ENCODE measurements at places on chromosomes 5 and 9. TPM values are rescaled to one million over a fixed set of nuclear protein-coding genes. Genes with fewer than 3 reads are reported as not detected.

The CAST gene
- 342 TPM for total RNA-seq

DNA sequence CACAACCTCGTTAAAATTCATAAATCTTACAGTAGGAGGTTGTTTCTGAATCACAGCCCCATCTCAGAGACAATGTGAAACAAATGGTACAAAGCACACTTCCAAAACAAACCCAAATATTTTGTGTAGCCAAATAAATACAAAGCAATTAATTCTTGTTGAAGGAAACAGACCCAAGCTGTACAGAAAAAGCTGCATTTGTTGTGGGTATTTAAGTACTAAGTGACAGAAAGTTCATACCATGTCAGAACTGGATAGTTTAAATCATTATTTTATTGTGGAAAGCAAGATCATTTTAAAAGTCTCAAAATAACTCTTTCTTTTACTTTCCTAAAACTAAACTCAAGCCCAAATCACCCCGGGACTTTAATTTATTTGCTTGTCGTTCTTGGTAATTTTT is 570.7 kb downstream of the ELAVL2 start:
- no peak for DNase-seq
- H3K4me1 ChIP-seq = no peaks in the 10 kb centered on the region
- no peak overlapping the region for H3K4me3 ChIP-seq
- peaks cover under 1% of the 10 kb centered on the region for H3K27me3 ChIP-seq
- no peaks in the 10 kb centered on the region for H3K36me3 ChIP-seq
- H3K27ac ChIP-seq = no peak overlapping the region

DNA sequence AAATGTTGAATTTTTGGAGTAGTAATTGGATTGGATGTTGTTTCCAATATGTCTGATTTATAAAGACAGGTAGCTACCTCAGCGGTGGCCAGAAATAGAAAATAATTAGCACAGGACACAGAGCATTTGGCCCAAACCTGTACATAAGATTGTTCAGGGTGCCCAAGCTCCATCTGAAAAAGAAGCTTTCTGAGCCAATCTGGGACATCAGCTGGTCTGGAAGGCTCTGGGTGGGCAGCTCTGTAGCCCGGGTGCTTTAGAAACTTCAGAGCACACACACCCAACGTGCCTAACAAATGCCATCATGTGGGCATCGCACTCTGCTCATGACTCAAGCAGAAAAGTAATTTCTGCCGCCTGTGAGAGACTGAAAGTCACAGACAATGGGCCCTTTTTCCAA is 460.7 kb downstream of the ICE1 start:
- H3K4me3 ChIP-seq = no peak overlapping the region
- H3K27ac ChIP-seq = no peak overlapping the region
- H3K27me3 ChIP-seq = peaks cover 12% of the 10 kb centered on the region
- H3K4me1 ChIP-seq = no peaks in the 10 kb centered on the region

DNA sequence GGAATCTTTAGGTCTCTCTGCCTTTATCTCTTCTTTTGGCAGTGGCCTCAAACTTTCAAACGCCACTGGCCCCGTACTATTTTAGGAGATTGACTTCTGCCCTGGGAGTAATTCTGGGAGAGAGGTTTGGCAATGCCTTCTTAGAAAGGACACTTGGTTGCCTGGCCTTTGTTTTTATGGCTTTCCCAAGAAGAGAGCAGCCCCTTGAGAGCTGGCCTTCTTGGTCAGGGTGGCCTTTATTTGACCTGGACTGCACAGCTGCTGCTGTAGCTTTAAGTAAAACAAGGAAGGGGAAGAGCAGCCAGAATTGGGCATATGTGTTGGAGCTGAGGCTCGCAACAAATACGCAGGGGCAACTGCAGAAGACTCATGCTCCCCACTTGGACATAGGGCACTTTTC is 60.8 kb downstream of the PTPN3 start:
- no peak overlapping the region for H3K4me3 ChIP-seq
- peaks cover 11% of the 10 kb centered on the region for H3K4me1 ChIP-seq
- no peaks in the 10 kb centered on the region for H3K27me3 ChIP-seq
- DNase-seq = no peak
- H3K36me3 ChIP-seq = peaks cover 19% of the 10 kb centered on the region

The CFAP77 gene
- total RNA-seq = not detected

The GDF9 gene
- 0.94 TPM for total RNA-seq

DNA sequence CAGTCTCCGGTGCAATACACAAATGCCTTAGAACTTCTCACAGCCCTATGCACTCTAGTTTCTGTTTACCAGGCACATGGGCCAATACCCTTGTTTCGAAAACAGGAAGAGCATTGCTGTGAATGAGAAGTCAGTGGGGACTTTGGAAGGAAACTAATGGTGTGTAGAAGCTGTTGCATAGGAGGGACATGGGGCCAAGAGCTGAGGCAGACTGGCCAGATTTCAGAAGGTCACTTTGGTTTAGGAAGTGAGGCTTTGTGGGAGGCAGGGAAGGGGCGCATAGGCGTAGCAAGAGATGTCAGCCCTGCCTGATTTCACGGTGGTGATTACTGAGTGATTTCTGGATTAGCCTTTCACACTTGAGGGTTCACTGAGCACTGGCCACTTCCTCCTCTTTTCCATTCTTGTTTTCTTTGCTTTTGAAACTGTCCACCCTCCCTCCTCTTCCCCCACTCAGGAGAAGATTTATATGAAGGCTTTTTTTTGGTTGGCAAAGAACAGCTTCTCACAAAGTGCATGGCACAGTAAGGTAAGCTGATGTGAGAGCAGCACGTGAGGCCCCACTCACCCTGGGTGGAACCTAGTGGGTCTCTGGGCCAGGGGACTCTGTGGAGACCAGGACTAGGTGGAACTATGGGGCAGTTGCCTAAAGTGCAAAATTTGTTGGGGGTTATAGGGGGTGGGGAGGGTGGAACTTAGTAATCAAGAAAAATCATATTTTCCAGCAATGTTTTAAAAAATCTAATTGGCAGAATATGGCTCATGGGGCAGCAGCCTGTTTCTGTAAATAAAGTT is 6.1 kb upstream of the TMEM252 start:
- no peaks in the 10 kb centered on the region for H3K4me1 ChIP-seq
- no peak overlapping the region for H3K27ac ChIP-seq
- no peak for DNase-seq
- H3K36me3 ChIP-seq = no peaks in the 10 kb centered on the region
- no peak overlapping the region for H3K4me3 ChIP-seq

- H3K4me3 ChIP-seq = no peak overlapping the region
- no peak overlapping the region for H3K27ac ChIP-seq
- H3K4me1 ChIP-seq = no peaks in the 10 kb centered on the region
- H3K27me3 ChIP-seq = no peaks in the 10 kb centered on the region
- H3K36me3 ChIP-seq = peaks cover 4% of the 10 kb centered on the region
Observed at GRCh38 chr9:137317718-137318511, 15.8 kb upstream of the NRARP start.

DNA sequence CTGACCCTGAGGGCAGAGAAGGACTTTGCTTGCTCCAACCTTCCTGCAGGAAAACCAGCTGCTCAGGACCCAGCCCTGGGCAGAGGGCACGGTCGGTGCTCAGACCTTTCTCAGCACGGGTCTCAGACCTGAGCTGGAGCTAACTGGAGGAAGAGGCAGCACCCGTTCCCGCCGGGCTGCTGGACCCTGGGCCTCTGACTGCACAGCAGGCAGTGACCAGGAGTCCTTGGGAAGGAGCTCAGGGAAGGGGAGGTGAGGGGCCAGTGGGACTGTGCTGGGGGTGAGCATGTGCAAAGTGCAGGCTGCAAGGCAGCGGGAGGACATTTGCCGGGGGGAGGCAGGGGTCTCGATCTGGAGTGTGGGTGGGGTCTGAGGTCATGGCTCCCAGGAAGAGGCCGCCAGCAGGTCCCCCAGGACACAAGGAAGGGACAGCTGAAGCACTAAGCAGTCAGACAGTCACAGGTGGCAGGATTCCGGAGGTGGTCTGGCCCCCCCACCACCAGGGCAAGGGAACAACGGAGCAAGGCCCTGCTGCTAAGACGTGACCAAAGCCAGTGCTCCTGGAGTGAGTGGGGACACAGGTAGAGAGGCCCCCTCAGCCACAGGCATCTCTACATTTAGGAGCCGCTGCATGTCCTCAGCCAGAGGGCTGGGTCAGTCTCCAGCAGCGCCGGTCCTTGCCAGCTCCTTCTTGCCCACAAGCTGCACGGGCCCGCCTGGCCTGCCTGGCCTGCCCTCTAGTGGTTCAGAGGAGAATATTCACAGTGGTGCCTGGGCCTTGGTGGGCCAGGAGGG is 4.8 kb upstream of the DPM2 start:
- no peak overlapping the region for H3K4me3 ChIP-seq

The MSX2 gene
- total RNA-seq = 10.4 TPM

DNA sequence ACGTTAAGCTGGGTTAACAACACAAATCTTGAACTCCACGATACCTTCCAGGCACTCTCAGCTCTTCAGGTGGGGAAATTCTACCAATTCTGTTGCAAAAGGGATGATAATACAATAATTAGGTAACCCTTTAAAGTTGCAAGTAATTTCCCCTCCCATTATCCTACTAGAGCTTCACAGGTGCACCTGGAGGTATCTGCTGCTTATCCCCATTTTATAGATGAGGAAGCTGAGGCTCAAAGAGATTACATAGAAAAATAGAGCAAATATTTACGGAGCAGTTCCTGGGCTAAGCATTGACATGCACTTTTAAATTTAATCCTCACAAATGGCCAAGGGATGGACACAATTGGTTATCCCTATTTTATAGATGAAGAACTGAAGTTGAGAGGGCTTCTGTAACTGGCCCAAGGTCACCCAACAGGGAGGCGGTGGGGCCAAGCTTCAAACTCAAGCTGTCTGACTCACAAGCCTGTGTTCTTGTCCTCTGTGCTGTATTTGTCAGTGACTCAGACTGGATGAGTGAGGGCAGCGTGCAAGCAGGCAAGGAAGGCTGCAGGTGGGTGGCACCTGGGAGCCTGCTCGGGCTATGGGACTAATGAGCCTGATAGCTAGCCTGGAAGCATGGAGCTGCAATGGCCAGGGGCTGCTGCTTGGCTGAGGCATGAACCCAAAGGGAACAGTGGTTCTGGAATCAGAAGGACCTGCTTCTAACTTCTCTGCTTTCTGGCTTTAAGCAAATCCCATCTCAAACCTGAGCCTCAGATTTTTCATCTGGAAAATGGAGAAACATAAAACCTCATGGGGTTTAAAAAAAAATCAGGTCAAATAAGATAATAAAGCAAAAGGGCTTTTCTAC is 105.5 kb downstream of the PDE6A start:
- H3K36me3 ChIP-seq = peaks cover 5% of the 10 kb centered on the region
- no peaks in the 10 kb centered on the region for H3K27me3 ChIP-seq
- no peaks in the 10 kb centered on the region for H3K4me1 ChIP-seq
- H3K27ac ChIP-seq = no peak overlapping the region

The SLC34A1 gene
- 0.64 TPM for total RNA-seq

GRCh38 chr5:24642022-24642421 is 2.8 kb downstream of the CDH10 start:
- H3K4me1 ChIP-seq = no peaks in the 10 kb centered on the region
- no peak overlapping the region for H3K4me3 ChIP-seq
- no peaks in the 10 kb centered on the region for H3K36me3 ChIP-seq
- DNase-seq = peak; percentile 2
- H3K27me3 ChIP-seq = no peaks in the 10 kb centered on the region

The MCTP1 gene
- total RNA-seq = 28.4 TPM

GRCh38 chr9:93567271-93567959 is 9.0 kb upstream of the PHF2 start:
- no peaks in the 10 kb centered on the region for H3K27me3 ChIP-seq
- peaks cover 8% of the 10 kb centered on the region for H3K4me1 ChIP-seq
- no peak for DNase-seq
- peaks cover 25% of the 10 kb centered on the region for H3K36me3 ChIP-seq
- H3K27ac ChIP-seq = no peak overlapping the region
- peak overlapping the region; percentile 67 for H3K4me3 ChIP-seq

DNA sequence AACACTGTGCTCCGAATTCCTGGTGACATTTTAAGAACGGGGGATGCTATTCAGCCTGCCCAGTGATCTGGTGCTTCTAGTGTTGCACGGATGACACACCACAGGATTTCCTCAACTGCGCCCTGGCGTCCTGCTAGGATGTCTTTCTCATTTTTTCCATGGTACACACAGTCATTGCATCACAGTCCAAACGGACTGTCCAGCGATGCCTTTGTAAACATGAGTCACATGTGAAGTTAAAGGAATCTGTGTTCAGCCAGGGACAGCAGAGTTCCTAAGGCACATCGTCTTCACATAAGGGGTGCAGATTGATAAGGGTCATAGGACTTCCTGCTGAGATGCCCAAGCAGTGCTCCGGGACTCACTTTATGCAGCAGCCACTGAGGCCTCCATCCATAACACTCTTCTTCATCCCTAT is 9.3 kb upstream of the PTPN3 start:
- no peak for DNase-seq
- no peak overlapping the region for H3K27ac ChIP-seq
- no peak overlapping the region for H3K4me3 ChIP-seq
- no peaks in the 10 kb centered on the region for H3K36me3 ChIP-seq

DNA sequence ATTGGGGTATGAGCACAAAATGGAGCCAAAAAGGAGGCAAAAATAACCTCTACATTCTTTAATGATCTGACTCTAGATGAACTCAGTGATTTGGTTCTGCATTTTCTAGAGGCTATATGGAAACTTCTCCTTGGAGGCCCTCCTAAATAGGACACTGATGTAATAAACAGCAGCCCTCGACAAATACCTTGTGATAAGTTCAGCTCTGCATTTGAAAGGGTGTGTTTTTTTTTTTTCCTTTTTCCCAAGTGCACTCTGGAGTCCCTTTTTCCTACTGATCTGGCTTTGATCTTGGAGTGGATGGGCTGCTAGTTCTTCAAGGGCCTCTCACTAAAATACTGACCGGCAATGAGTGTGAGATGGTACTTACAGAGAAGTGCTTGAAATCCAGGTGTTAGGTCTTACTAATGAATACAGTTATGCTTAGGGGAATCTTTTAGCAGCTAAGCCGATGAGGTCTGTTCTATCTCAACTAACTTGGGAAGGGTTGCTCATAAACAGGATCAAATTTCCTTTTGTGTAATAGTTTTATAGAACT is 161.7 kb downstream of the MAST4 start:
- no peak overlapping the region for H3K4me3 ChIP-seq
- peaks cover 62% of the 10 kb centered on the region for H3K27me3 ChIP-seq
- peaks cover 8% of the 10 kb centered on the region for H3K4me1 ChIP-seq
- no peak overlapping the region for H3K27ac ChIP-seq

- no peaks in the 10 kb centered on the region for H3K36me3 ChIP-seq
- DNase-seq = no peak
- H3K4me3 ChIP-seq = no peak overlapping the region
Observed at GRCh38 chr5:24376616-24377015, 268.2 kb downstream of the CDH10 start.

DNA sequence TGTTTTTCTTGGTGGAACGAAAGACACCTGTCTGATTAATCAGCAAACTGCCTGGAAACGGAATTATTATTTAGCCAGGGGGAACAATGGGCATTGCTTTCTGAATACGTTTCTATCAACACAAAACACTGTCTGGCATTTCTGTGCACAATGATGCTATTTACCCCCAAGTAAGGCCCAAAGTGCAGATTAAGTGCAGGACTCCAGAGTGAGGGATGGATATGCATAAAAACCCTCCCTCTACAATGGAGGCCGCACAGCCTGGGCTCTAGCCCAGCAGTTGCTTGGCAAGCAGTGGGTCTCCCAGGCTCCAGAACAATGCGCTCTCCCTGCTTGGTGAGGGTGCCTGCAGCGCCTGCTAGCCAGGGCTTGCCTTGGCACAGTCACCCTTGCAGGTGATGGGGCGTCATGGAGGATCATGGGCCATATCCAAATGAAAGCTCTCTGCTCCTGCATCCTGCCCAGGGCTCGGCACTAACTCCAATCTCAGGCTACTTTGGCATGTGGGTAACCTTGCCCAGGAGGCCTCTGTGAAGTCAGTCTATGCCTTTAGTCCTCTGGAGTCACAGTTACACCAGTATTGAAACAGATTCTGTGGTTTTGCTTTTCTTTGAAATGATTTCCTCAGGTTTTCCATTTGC is 11.5 kb upstream of the SPATA24 start:
- peaks cover 22% of the 10 kb centered on the region for H3K27me3 ChIP-seq
- no peaks in the 10 kb centered on the region for H3K4me1 ChIP-seq
- no peak overlapping the region for H3K4me3 ChIP-seq
- no peak for DNase-seq
- H3K27ac ChIP-seq = no peak overlapping the region
- no peaks in the 10 kb centered on the region for H3K36me3 ChIP-seq

Measured in Calu3 (cell line).